Smooth muscle cell of the brain vasculature (primary cell): ENCODE measurements at places on chromosomes 5 and 9.

DNA sequence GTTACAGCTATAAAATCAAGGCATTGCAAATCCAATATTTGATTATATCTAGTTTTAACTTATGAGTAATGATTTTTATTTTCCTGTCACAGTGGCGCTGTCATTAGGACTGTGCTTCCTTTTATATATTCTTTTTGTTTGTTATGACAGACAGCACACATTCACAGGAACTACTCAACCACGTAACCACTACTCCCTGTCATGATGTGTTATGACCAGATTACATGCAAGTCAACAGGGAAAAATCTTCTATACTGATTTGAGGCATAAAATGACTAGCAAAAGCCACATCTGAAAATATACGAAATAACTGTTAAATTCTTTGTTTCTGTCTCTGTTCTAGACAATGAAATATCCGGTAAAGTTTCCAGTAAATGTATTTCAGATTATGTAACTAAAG, 25.4 kb downstream of the SREK1 start:
- DNase-seq = no peak

DNA sequence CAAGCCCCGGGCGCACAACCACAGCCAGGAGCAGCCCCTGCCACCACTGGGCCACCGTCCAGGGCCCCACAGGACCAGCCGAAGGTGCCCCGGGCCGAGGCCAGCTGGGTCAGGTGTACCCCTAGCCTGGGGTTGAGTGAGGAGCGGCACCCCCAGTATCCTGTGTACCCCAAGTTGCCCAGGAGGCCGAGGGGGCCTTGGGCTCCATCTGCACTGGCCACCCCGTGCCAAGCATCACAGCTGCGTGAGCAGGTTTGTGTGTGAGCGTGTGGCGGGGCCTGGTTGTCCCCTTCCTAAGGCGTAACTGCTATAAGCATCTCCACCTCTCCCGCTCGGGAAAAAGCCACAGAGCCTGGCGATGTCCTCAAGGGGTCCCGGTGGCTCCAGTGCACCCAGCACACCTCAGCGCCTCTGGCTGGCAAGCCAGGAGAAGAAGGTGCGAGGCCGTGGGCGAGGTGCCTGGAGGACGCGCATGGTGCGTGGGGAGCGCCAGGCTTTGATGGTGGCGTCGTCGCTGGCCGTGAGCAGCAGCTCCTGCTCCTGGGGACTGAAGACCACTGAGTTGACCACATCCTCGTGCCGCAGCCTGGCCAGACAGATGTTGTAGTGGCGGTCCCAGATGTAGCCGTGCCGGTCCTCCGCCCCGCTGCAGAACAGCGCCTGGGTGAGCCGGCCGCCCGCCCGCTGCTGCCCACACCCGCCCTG, 3.9 kb downstream of the FBXW5 start:
- no peak for DNase-seq

GRCh38 chr5:121897341-121897740, 45.7 kb downstream of the FTMT start:
- no peak for DNase-seq

- no peak for DNase-seq
These were observed 44.1 kb upstream of the GALNT10 start for GRCh38 chr5:154146409-154146808.

GRCh38 chr5:117665121-117665520, 1090.5 kb upstream of the SEMA6A start:
- DNase-seq = no peak
